Stimulated activated CD4-positive, alpha-beta T cell treated with anti-CD3 and anti-CD28 coated beads, Interleukin-1b, Interleukin-23, amount 100 ng/mL, for 1 hour (primary cell): ENCODE measurements at places on chromosomes 2 and 18.
A peak's percentile ranks its signal among the peaks of the same experiment; 100 is the strongest.

GRCh38 chr2:101986804-101987740 lies 4.7 kb upstream of the IL1R2 start:
- no peak for DNase-seq

DNA sequence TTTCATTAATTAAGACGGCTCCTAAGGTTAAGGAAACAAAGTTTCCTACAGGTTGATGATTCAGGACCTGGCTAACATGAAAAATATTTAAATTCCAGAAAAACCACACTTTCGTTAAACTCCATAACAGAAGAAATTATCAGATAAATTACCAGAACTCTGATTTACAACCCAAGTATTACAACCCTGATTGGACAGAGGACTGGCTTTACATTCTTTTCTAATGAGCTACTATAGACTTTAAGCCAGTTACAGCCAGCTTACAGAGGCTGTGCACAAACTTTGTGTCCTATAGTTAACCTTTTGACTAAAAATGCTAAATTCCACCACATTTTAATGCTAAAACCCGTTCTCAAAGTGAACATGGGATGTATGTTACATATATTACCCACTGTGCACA lies 458.6 kb downstream of the KCNJ3 start:
- DNase-seq, result no peak

DNA sequence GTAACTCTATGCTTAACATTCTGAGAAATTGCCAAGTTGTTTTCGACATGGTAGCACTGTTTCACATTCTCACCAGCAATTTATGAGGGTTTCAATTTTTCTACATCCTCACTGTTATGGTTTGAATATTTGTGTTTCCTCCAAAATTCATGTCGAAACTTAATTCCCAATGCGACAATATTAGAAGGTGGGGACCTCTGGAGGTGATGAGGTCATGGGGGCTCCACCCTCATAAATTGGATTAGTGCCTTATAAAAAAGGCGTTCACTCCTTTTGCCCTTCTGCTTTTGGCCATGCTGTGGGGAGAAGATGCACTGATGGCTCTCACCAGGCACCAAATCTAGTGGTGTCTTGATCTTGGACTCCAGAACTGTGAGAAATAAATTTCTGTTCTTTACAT lies 110.3 kb downstream of the HRH4 start:
- DNase-seq, result no peak

- DNase-seq, result no peak
These were observed 664.8 kb downstream of the STK39 start for GRCh38 chr2:167582619-167583018.

DNA sequence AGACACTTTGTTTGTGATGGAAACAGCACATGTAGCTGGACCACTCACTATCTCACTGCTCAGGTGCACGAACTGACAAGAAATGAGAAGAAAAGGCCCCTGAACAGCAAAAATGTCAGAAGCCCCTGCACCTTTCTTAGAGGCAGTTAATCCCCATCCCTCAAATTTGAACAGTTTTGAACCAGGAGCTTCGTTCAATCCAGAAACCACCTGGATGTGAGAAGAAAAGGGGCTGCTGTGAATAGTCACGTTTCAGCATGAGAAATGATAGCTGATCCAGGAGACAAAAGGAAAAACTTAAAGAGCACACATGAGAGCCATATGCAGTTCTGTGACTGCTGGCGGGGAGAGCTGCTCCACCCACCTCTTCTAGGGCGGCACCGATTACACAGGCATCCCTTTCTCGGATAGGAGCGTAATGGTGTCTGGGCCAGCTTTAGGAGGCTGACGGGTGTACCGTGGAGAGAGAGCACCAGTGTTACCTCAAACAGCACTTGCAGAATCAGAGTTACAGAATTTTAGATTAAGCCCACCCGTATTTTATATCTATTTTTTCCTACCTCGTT lies 117.0 kb upstream of the EML6 start:
- DNase-seq, result no peak

- no peak for DNase-seq
These were observed 22.6 kb upstream of the ITGB6 start for GRCh38 chr2:160222546-160223283.

- no peak for DNase-seq
These were observed 473.4 kb downstream of the CMPK2 start for GRCh38 chr2:6392354-6392753.

GRCh38 chr2:211127501-211127900 lies 571.1 kb downstream of the CPS1 start:
- no peak for DNase-seq

DNA sequence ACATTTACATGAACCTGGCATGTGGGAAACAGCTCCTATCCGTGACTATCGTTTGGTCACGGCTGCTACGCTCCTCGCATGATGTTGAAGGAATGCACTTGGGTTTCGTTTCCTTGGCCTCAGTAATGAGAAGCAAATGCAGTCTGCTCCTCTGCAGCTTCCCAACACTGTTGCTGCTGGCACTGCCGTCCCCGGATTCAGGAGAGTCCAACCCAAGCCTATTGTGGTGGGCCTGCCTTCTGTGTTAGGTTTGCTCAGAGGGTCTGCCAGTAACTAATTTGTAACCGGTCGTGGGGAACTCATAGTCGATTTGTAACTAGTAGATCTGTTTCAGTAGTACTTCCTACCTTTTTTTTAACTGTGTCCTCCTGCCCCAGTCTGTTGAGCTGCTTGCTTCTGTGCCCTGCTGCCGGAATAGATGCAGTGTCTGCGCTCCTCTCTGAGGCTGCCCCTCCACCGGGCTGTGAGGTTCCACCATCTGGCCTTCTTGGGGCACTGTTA lies 58.4 kb downstream of the WDSUB1 start:
- DNase-seq, result no peak

DNA sequence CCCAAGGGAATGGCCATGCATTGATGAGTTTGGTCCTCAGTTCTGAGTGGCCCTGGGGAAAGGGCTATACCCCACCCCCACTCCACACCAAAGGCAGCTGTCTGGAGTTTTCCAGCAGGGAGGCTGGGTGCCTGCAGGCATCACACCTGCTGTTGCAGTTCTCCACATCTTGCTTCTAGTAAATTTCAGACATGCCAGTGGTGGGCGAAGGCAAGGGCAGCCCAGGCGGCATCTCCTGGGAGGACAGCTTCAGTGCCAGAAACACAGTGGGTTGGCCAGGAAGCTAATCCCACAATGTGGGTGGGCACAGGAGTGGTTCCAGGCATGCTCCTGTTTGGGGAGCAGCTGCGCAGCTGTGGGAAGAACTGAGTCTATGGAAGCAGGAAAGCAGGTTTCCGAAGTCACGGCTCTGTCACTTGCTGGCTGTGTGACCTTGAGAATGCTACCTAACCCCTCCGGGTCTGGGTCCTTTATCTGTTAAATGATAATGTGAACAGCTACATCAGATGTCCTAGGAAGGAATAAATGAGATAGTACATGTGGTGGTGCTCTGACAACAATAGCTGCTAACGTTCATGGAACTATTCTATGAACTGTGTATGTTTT lies 84.6 kb upstream of the SPTBN1 start:
- no peak for DNase-seq

GRCh38 chr2:152626911-152627339 lies 90.3 kb downstream of the PRPF40A start:
- no peak for DNase-seq

DNA sequence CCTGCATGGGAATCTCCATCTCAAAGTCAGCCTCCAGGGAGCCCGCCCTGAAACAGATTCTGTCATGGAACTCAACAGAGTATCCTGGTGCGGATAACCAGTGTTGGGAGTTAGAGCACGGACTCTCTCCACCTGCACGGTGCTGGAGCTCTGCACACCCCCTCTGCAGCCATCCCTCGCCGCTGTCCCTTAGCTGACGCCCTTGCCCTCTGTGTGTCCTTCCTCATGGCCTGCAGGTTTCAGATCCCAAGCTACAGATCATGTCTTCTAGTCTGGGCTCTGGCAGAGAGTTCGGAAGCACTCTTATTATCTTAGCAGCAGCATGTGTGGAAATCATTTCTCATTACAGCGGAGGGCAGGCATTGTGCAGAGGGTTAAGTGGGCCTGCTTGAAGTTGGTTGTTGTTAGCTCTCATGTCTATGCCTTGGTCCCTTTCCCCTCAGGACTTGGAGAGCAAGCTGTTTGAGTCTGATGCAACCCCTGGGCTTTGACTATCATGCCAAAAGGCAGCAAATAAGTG lies 26.0 kb downstream of the TMEM127 start:
- DNase-seq, result no peak

- peak; percentile 1 for DNase-seq
These were observed 27.2 kb downstream of the EIF2AK3 start for GRCh38 chr2:88600038-88600465.

GRCh38 chr2:201680743-201681142 lies 17.7 kb downstream of the MPP4 start:
- no peak for DNase-seq

- no peak for DNase-seq
These were observed 13.9 kb downstream of the IL1F10 start for GRCh38 chr2:113081488-113082210.

DNA sequence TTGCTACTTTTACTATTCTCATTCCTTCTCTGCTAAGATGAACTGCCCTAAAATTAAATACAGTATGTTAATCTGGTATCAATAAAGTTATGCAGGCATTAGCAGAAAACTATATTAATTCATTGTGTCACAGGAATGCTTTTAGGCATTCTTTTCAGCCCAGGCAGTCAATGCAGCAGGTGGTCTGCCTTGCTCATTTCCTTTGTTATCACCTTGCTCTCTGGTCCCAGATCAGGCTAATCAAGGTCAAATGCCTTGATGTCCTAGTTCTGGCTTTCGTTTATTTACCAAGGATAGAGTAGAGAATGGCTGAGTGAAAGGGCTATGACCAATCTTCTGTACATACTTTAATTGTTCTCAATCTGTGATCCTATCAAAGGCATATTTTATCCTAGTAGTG lies 1023.6 kb downstream of the TMEM182 start:
- DNase-seq, result no peak

- no peak for DNase-seq
These were observed 202.8 kb upstream of the COPS8 start for GRCh38 chr2:236882930-236883329.

GRCh38 chr18:46424898-46425297 lies 232.1 kb downstream of the LOXHD1 start:
- no peak for DNase-seq

DNA sequence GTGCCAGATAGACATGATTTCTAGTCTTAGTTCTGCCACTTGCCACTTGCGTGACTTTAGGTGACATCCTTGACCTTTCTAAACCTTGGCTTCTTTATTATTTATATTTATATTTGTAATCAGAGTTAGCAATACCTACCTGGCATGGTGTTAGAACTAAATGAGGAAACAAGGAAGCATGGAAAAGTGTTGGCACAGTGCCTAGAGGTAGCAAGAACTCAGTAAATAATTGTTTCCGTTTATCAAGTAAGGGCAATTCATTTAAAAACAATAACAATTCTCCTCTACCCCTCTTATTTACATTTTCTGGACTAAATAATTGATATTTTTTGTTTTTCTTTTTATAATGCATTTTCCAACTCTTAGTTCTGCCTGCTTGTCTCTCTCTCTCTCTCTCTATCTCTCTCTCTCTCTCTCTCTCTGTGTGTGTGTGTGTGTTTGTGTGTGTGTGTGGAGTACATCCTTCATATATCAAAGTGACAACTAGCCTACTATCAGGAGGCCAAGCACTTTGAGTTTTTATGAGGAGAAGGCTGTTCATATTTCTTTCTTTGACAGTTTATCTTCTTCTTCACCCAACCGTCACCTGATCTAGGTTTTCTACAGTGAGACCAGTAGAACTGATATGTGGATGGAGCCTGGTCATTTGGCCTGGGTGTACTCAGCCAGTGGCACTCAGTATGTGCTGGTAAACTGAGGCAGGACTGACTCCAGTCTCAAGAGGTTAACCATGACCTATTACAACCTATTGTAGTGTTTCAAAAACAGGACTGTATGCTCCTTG lies 134.5 kb downstream of the LRRTM1 start:
- DNase-seq, result no peak

DNA sequence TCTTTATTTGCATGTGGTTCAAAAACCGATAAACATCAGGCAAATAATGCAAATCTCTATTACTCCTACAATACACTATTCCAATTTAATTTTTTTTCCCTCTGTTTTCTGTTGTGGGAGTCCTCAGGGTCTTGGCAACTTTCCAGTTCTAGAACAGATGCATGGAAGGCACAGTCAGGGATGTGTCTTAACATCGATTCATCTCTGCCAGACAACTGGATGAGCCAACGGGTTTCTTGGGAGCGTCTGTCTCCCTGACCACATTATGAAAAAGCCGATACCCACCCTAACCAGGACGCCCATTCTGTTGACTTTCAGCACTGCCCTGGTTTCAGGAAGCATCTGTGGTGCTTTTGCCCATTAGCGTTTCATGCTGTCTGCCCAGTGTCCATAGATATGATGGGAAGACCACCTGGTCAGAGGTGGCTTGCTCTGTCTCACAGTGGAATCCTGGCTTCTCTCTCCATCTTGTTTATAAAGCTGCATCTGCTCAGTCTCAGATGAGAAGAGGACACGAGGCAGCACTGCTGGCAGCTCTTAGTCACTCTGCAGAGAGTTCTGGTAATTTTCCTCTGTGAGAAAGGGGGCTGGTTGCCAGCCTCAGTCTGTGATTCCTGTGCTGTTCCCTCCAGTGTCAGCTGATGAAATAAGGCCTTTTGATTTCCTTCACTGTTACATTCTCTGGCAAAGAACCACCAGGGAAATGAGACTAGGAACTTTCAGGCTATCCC lies 57.9 kb upstream of the KCNE4 start:
- no peak for DNase-seq

GRCh38 chr2:54092940-54093339 lies 22.5 kb upstream of the ACYP2 start:
- DNase-seq, result no peak

- no peak for DNase-seq
These were observed 206.7 kb downstream of the EIPR1 start for GRCh38 chr2:3170792-3171455.

DNA sequence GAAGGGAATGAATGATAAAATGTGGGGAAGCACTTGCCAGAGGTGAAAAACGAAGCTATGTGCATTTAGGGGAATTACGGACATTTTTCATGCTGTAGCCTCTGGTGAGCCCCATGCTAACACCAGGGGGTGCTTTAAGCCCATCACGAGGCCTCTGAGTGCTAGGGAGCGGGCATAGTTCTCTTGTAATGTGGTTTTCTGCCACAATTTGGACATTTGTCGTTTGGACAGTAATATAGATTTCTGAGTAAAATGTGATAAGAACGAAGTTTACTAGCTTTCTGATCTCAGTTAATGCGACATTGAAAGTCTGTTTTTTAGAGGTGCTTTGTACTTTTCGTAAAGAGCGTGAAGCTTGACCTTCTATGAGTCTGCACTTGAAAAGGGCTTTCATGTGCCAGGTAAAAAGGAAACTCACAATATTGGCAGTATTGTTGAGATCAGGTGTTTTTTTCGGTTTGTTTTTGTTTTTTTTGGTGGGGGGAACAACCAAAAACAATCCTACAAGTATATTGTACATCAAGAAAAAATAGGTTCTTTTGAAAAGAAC lies 50.6 kb downstream of the TRAF3IP1 start:
- DNase-seq, result peak; percentile 20

DNA sequence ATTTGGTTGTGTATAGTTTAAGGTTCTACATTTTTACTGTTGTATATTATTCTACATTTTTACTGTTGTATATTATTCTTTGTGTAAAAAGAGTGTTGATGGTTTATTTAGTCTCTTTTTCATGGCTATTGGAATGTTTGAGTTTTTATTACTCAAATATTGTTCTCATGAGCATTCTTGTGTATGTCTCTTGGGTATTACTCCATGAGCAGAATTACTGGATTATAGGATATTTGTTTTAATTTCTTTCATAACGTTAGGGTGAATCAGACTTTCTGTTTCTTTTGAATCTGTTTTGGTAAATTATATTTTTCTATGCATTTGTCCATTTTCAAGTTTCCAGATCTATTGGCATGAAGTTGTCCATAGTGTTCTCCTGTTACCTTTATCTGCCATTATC lies 111.6 kb downstream of the DYNAP start:
- DNase-seq, result no peak
